ENCODE measurements at places on chromosomes 3 and 15.

- DNase-seq, result no peak
Measured at GRCh38 chr3:123445702-123446101, 3.2 kb downstream of the ADCY5 start.

DNA sequence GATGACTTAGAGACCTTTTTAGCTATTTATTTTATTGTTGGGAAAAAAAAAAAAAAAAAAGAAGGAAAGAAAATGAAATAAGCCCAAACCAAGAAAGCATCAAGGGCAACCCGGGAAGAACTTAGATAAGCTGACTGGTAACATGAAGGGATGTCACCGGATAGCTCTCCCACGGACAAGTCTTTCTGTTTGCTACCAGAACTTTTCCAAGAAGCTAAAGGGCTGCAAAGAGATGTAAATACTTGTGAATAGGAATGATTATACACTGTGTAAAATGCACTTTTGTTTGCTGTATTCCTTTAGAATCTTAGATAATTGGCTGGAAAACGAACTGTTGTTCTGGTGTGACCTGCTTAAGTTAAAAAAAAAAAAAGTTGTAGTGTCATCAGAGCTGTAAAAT is 2.8 kb downstream of the FOXB1 start:
- DNase-seq, result no peak

- DNase-seq, result no peak
Measured at GRCh38 chr3:26592451-26592850, 30.1 kb upstream of the LRRC3B start.

DNA sequence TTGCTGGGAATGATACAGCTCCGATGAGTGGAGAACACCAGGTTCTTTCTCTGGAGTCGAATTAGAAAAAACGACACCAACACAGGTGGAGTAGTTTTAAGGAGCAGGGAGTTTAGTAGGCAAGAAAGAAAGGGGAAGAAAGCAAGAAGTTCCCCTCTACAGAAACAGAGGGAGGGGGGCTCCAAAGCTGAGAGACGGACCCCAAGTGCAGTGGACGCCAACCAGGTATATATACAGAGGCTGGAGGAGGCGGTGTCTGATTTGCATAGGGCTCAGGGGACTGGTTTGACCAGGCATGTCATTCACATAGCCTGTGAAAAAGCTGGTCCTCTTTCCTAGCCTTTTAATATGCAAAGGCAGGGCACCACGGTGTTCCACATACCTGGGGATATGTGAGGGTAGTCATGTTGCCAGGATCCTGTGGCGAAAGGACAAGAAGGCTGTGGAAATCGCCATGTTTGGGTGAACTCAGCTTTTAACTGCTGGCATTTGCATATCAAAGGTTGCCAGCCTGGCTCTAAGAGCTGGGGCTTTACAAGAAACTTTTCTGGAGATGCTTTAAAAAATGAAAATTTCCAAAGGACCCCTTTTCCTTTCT is 887.4 kb upstream of the EPHA6 start:
- no peak for DNase-seq

DNA sequence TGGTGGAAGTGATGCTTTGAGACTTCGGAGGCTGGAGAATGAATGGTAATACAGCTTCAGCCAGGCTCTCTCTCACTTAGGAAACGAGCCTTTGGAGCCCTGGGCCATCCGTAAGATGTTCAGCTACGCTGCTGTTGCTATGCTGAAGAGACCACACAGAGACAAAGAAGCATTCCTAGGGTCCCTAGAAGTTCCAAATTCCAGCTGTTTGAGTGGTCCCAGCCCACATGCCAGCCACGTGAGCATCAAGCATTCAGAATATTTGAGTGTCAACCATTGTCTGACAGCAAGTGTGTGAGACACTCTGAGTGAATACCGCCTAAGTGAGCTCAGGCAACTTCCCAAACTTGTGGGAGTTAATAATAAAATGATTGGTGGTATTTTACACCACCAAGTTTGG is 212.9 kb downstream of the CD47 start:
- no peak for DNase-seq

- DNase-seq, result no peak
Measured at GRCh38 chr3:197428117-197428801, 127.5 kb downstream of the BDH1 start.

DNA sequence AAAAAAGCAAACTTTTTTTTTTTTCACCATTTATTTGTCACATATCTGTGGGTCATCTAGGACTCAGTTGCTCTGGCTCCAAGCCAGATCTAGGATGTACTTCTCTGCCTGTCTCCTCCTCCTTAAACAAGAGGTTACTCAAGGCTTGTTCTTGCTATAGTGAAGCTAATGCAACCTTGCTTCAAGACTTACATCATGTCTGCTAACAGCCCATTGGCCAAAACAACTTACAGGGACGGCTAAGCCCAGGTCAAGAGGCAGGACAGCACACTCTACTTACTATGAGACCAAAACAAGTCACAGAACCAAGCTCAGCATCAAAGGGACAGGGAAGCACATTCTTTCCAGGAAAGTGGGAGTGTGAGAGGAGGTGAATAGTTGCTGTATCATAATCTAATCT is 123.8 kb upstream of the BNIP2 start:
- DNase-seq, result no peak

DNA sequence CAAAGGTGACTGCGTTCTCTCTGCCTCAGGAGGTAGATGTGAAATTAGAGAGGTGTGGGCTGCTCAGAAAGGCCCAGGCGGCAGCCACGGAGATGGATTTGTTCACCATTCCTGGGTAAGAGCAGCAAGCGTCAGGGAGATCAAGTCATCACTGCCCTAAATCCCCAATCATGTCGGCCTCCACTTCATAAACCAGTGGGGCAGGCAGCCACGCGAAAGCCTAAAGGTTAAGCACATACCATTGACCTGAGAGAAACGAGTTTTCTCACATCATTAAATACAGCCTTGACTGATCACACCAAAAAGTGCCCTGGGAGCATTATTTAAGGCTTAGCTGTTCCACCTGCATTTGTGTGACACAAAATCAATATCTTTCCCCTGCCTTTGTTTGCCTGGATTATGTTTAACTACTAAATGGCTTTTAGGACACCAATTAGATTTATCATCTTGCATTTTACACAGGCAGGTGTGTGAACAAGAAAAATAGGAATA is 50.7 kb upstream of the FOXB1 start:
- DNase-seq, result no peak

DNA sequence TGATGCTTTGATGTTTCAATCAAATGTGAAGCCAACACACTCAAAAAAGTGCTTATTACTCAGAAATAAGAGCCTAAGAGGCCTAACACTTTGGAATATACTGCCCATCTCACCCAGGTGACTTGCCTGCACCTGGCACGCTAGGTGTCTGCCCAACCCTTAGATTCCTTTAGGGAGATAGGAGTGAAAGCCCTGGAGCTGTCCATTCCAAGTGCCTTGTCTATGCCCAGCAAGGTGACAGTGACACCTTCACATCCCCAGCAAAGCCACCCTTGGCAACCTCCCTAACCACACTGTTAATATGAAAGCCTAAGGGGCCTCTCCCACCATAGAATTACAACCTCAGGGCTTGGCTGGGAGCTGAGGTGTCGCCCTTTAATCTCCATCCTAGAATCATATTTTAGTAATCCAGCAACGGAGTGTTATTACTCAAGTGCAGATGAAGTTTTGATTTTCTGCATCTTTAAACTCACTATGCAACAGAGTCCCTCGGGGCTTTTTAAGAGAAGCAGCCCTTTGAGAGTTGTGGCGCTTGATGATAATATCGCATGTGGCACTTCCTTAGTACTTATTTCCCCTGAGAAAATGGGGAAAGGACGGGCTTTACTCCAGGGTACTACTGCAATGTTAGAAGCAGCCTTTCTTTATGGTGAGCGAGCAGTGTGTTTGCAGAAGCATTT is 24.8 kb downstream of the ATP10A start:
- no peak for DNase-seq

DNA sequence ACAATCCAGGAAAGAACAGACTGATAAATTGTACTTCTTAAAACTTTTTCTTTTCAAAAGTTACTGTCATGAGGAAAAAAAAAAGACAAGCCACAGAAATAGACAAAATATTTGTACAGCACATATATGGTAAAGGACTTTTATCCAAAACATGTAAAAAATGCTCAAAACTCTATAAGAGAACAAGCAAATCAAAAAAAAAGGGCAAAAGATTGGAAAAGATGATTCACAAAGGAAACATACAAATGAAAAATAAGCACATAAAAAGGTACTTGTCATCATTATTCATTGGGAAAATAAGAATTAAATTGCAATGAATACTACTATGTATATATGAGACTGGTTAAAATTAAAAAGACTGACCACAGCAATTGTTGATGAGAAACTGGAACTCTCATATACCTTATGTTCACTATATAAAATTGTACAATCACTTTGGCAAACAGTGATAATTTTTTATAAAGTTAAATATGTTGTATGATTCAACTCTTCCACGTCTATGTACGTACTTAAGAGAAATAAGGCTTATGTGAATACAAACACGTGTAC is 39.7 kb downstream of the DIPK2A start:
- no peak for DNase-seq

GRCh38 chr3:105473521-105474223 is 107.0 kb downstream of the ALCAM start:
- no peak for DNase-seq

DNA sequence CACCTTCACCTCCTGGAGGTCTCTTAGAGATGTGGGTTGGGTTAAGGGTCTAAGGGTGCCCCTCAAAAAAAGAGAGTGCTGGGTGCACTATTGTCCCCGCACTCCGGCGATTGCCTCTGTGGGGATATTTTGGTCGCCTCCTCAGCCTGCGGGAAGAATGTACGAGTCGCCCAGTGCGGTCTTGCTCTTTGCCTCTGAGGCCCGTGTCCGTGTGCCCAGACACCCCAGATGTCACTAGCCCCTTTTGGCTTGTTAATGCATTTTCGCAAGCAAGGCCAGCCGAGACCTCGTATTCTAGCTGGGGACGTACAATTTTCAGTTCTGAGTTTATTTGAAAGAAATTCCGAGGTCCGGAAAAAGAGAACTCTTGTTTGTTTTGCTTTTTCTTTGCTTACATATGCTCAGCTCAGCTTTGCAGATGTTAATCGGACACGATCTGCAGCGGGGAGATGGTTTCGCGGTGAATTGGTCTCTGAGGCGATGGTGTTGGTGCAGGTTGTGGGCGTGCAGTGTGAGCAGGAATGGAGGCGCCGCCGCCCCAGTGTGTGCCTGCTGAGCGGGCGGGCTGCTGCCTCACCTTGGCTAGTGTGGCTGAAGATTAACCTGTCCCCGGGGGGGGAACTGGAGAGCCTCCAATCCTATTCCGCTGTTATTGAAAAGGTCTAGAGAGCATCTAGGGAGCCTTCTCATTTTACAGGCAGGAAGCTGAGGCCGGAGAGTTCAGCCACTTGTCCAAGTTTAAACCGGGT is 1.4 kb downstream of the ST6GAL1 start:
- peak; percentile 81 for DNase-seq

DNA sequence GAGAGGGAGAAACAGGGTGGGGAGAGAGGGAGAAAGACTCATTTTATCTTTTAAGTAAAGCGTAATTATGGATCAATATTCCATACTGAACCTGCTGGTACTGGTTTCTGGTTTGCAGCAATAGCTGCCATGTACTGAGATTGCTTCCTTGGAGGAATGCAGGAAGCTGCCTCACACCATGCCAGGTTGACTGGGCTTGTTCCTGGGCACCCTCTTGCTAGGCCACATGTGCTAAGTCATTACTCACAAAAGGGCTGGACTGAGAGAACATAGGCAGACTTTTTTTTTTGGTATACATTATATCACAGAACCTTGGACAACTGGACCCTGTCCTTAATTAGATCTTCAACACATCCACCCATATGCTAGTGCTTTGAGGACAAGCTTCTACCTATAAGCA is 193.4 kb downstream of the ZNF621 start:
- DNase-seq, result no peak

GRCh38 chr15:91465696-91466095 is 365.6 kb downstream of the SV2B start:
- no peak for DNase-seq

GRCh38 chr3:193743702-193744047 is 150.7 kb downstream of the OPA1 start:
- DNase-seq, result no peak

DNA sequence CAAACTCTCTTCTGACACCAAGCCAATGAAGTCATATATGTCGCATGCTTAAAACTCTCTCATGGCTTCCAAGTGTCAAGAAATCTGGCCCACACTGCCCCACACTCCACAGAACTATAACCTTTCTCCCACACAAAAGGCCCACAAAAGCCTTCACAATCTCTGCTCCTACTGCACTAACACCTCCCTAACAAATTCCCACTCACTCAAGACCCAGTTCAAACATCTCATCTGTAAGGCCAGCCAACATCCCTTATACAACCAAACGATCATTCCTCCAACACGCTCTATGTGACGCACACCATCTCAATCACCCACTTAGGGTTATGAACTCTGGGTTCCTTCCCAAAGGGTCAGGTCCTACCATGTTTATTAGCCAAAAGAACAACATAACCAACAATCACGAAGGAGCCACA is 13.5 kb downstream of the TBC1D2B start:
- DNase-seq, result no peak

GRCh38 chr3:17935222-17935621 is 192.8 kb upstream of the TBC1D5 start:
- no peak for DNase-seq

DNA sequence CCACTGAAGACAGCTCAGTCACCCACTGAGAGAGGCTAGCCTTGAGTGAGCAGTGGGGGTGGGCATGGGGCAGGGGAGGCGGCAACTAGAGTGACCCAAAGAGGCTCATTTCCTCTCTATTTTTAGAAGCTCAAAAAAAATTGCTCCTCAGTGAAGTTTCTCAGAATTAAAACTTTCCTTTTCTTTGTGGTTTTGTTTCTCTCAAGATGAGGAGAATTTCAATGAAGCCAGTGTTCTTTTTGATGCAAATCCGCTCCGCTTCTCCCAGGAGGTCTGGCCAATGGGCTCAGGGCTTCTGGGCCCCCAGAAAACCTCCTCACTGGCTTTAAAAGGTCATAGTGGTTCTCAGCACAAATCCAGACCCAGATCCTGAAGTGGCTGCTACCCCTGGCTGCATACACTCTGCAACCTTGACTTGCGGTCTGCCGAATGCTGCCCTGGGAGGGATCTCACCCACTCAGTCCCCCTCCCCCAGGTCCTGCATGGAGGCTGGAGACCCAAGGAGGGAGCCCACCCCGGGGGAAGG is at the start of gene ACSBG1:
Gene ACSBG1 (minus strand): TSS at position 51 of the 526 bp plus-strand sequence. CDS start 64 bp downstream, outside the sequence.
- no peak for DNase-seq
